ENCODE measurements at places on chromosomes 12 and 14.
A peak's percentile ranks its signal among the peaks of the same experiment; 100 is the strongest.

DNA sequence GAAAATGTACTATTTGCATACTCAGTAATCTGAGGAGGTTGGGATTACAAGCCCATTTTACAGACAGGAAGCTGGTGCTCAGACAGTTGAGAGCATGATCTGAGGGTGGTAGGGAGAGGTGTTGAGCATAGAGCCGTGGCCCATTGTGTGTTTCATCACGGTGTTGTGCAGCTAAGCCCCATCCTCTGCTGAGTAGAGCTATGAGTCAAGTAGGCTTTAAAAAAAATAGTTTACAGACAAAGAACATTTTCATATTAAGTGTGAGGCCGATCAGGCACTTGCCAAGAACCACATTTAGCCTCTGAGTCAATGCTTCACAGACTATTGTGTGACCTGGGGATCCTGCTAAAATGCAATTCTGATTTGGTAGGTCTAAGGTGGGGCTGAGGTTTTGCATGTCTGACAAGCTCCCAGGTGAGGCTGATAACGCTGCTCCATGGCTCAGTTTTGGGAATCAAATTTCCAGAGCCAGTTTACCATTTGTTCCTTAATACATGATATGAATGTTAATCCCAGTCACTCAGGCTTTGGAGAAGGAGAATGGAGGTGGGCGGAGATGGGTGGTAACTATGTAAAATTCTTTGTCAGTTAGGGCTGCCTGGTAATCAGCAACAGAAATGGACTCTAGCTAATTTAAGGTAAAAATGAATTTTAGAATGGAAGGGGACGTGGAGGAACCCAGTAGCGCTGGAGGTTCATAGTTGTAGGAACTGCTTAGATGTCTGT lies 22.2 kb downstream of the ZNF664 start:
- no peak for DNase-seq

GRCh38 chr14:100045642-100046344 lies 19.4 kb upstream of the EVL start:
- DNase-seq = no peak

DNA sequence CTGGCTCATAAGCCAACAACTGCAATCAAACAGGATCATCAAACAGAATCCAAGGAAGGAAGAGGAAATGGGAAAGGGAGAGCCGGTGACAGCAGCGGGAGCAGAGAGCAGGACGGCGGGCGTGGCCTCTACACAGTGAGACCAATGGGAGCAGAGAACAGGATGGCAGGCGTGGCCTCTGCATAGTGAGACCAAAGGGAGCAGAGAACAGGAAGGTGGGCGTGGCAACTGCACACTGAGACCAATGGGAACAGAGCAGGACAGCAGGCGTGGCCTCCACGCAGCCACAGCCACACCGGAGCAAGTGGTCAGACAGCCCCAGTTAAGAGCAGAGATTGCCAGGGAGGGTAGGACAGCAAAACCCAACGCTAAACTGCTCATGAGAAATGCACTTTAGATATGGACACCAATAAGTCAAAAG lies 16.4 kb downstream of the LRCOL1 start:
- peak; percentile 70 for DNase-seq

DNA sequence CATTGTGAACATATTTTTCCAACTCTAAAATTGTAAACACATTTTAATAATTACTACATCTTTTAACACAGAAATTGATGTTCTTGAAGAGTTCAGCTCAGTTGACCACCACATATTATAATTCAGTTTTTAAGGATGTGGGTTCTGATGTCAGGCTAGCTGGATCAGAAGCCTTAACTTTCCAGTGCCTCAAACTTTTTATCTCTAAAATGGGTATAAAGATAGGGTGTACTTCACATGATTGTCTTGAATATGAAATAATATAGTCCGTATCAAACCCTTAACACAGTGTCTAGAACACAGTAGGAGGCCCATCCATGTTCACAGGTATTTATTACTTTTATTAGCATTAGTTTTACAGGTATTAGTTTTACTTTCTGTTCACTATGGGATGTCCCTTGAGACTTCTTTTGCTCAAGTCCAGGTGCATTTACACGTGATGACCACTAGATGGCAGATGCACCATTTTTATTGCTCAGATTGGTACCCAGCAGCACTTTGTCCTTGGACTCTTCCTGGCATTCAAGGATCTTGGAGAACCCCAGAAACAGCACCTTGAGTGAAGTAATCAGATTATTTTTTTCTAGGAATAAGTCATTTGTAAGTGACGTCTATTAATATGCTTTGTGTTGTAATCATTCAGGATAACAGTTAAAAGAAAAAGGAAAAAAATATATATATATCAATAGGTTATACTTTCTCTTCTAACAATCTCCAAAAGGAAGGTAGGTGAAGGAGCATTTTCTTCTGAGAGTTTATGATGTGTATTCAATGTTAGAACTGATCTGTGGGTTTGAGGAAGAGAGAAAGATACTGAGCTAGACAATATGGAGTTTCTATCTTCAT lies 580.2 kb downstream of the ETNK1 start:
- DNase-seq = no peak

DNA sequence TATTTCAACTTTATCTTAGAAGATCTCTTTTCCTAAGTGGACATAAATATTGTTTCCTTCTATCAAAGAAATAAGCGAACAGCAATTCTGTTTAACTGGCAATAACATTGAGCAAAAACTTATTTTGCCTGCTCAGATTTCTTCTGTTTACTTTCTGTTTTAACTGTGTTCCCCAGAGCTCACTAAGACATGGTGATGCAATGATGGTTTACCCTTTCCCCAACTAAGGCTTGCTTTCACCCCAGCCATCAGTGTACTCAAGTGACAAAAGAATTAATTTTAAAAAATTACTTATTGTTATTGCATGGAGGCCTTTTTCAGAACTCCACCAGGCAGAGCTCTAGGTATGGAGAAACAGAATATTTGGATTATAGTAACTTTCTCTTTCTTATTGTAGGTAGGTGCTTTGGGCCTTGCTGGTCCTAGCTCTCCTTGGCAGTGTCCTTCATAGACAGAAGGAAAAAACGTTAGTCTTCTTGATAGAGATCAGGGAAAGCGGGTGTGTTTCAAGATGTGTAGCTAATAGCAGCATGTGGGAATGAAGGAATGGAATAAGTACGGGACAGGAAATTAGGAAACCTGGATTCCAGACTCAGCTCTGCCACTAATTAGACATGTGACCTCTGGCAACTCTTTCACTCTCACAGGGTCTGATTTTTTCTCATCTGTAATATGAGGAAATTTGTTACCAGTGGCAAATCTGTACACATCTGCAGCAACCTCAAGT lies 14.6 kb upstream of the DDHD1 start:
- no peak for DNase-seq

DNA sequence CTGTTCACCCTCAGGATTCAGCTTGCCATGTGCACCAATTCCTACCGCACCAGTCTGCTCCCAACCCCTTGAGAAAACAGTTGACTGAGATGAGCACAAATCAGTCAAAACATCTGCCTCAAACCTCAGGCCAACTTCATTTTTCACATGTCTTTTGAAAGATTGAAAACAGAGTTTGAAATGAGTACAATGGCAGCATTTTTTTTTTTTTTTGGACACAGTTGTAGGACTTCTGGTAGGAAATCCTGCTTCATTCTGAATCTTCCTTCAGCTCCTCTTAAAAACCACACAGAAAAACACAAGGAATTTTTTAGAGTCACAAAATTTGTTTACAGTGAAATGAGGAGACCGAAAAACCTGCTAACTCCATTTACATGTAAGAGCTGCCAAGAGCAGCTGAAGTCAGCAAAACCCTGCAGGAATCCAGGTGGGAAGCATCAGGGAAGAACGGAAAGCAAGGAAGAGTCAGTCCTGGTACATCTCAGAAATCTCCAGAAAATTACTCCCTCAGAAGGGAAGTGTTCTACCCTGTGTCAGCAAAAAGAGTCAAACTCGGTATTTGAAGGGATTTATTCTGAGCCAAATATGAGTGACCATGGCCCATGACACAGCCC lies 100.3 kb upstream of the TMTC1 start:
- no peak for DNase-seq

DNA sequence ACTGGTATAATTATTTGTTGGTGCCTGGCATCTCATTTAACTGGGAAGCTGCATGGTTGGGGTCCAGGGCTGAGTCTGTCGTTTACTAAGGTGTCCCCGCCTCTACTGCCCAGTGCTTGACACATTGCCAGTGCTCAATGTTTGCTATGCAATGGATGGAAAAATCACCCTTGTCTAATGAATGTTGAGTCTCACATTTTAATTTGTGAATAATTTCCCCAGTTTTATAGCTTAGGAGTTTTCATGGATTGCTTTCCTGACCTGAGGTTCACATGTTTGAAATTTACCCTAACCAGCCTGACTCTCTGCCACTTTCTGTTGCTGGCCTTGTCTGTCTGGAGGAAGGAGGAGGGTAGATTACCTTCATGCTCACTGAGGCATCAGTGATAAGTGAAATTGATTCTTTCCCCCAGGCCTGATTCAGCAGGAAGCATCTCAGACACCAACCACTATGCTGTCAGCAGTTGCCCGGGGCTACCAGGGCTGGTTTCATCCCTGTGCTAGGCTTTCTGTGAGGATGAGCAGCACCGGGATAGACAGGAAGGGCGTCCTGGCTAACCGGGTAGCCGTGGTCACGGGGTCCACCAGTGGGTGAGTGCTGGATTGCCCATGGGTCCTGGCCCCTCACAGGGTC lies 2.4 kb downstream of the DHRS2 start:
- DNase-seq = no peak

DNA sequence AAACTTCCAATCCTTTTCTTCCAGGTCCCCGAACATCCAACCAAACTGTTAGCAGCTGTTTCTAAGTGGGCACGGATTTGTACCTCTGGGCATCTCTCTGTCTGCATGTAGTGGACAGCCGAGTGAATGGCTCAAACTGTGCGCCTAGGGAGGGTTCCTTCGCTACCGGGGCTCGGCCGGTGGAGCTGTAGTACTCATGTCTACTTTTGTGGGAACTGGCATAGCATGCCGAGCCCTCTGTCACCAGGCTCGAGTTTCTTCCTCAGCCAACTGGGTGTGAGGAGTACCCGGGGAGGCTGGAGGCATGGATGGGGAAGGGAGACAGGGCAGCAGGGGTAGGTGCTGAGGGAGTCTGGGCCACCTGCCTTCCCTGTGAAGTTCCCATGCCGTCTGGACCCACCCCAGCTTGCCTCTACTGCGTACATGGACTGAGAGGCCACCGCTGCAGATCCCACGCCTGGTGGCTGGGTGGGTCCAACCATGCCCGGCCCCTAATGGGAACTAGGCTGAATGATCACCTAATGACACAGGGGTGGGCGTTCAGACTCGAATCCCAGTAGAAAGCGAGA lies 23.0 kb downstream of the TNFAIP2 start:
- no peak for DNase-seq

GRCh38 chr12:109343677-109344076 lies 4.0 kb upstream of the MYO1H start:
- no peak for DNase-seq

DNA sequence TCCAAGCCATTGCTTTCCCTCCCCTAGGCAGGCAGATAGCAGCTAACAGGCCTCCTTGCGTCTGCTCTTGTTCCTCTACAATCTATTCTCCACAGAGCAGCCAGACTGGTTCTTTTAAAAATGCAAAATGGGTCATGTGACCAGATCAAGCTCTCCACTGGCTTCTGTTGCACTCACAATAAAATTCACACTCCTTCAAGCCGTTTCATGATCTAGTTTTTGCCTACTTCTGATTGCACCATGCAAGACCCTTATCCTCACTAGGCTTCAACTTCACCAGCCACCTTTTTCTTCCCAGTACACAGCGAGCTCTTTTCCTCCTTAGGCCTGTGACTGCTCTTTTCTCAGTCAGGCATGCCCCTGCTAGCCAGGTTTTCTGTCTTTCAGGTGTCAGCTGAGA lies 6.1 kb upstream of the KRAS start:
- DNase-seq = no peak

DNA sequence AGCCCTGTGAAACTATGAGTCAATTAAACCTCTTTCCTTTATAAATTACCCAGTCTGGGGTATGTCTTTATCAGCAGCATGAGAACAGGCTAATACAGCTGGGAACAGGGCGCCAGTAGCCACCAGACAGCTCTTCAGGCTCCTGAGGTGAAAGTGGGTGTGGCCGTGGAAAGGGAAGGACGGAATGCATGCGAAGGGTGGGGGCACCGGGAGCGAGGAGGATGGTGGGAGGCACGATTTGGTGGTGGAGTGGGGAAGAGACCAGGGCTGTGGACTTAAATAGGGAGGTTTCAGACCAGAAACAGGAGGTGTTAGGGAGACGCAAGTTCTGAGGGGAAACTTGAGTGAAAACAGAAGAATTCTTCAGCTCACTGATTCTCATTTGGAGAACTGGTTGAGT lies 44.1 kb upstream of the CHST11 start:
- DNase-seq = no peak

GRCh38 chr14:89365061-89365801 lies 51.8 kb downstream of the FOXN3 start:
- no peak for DNase-seq

GRCh38 chr12:47868552-47869031 lies 36.2 kb downstream of the VDR start:
- DNase-seq = no peak

DNA sequence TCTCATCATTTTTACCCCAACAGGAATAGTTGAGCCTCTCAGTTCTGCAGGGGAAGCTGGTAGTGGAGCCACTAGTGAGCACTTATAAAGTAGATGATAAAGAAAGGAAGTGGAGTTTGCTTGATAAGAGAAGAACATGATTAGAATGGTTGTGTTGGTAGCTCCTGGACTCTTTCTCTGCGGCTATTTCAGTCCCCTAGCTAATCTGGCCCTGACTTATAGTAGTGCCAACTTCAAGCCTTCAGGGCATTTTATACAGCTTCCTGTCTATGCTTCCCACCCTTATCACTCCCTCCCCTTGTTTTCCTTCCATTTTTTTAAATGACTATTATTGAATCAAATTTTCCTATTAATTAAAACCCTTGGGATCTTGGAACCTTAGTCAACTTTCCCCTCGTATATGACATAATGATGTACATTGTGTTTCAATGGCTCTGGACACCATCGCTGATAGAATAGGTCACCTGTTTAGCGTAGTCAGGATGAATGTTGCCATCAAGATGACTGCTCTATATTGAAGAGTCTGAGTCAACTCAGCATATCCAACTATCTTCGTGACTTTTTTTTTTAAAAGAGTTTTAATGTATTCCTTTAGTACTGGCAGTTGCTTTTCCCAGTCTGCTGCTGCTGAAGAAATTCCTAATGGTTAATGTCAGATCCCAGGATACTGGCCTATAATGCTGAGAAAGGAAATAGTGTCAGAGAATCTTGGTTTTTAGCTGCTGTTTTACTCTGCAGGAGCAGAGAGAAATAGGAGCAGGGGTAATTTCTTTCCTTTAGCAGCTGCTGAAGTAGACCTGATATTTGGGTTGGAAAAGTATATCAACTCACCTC lies 16.2 kb upstream of the PCNX1 start:
- no peak for DNase-seq

GRCh38 chr12:65004270-65004669 lies 116.8 kb downstream of the WIF1 start:
- no peak for DNase-seq

- no peak for DNase-seq
Observed at GRCh38 chr14:72965249-72965648, 39.0 kb downstream of the DCAF4 start.
